ENCODE measurements at places on chromosomes 5 and 9.
A peak's percentile ranks its signal among the peaks of the same experiment; 100 is the strongest.

DNA sequence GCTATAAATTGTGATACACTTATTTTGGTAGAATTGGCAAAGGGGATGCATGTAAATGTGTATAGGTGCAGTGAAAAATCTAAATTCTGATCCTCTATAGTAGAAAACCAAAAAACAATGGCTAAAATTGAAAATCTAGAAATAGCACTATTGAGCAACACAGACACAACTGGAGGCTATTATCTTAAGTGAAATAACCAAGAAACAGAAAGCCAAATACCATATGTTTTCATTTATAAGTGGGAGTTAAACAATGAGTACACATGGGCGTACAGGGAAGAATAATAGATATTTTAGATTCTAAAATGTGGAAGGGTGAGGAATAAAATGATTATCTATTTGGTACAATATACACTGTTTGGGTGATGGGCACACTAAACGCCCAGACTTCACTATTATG, 183.2 kb upstream of the TUSC1 start:
- DNase-seq, result no peak

DNA sequence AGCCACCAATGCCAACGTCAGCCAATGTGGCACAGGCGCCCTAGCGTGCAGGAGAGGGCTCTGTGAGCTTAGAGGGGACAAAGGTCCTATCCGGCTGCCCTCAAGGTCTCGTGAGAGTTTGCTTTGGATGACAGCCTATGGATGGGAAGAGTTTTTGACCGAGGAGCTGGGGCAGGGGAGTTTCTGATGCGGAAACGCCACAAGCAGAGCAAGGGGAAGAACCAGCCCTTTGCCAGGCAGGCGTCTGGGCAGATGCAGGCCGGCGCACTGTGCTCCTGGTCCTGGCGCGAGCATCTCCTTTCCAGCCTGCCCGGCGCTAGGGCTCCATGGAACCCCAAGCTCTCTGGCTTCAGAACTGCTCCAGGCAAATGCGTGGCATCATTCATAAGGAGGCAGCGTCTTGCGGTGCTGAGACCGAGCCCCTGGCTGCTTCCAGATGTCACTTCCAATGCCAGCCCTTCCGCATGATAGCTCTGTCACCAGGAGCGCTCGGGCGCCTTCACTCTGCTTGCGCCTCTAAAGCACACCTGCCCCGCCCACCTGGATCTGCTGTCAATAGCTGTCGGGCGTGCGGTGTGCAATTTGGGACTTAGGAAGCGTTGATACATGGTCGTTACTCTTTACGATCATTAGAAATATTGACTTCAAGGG, 374.9 kb upstream of the IRX1 start:
- no peak for DNase-seq

DNA sequence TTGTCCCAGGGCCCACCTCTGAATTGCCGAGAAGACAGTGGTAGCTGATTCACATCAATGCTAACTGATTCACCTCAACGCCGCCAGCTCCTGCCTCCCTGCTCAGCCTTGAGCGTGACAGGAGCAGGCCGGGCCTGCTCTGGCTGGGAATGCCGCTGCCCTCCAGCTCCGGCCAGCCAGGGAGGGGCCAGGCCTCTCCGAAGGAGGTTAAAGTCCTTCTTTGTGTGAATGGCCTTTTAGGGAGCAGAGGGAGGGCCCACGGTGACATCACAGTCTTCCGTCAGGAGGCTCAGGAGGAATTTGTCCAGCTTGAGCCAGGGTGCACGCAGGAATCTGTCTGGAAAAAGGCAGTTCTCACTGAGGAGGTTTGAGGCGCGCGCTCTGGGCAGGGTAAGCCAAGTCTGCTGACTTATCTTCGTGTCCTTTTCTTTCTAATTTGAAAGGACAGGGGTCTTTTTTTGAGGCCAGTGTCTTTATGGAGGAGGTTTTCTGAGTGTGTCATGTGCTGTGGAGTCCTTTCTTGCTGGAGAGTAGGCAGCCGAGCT, 82.7 kb downstream of the C9orf152 start:
- peak; percentile 54 for DNase-seq

GRCh38 chr9:71518045-71518827, 250.1 kb downstream of the CEMIP2 start:
- peak; percentile 3 for DNase-seq
